ENCODE measurements at places on chromosomes 5 and 9.

DNA sequence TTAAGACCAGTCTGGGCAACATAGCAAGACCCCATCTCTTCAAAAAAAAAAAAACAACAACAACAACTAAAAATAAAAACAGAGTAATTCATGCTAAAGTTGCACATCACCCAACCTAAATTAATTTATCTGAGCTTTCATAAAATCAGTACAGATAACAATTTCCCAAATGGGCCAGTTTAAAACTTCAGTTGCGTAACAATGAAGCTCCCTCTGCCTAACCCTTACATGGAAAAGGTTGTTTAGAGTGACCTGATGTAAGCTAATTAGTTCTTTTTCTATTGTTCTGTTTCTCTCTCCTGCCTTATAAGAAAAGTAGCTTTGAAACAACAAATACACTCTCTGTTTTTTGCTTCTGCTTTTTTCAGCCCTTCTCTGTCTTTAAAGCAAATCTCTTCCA, 46.2 kb upstream of the SLC28A3 start:
- DNase-seq = no peak

GRCh38 chr9:18061856-18062255, 412.1 kb upstream of the ADAMTSL1 start:
- no peak for DNase-seq

DNA sequence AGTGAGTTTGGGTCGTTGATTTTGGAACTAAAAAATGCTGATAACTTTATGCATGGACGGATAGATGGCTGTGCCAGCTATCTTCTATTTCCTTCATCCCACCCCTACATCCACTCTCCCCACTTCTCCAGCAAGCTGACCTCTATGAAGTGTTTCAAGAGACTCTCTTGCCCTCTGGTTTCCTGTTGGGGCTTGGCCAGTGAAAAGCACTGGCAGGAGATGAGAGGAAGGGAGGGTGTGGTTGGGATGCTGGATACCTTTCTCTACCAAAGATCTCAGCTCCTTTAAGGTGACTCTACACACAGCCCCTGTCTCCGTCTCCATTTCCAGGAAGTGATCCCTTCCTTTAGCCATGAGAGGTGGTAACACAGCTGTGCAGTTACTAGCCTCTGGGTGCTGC, 30.0 kb upstream of the JMY start:
- no peak for DNase-seq

GRCh38 chr9:137452761-137453642, 6.1 kb downstream of the NSMF start:
- DNase-seq = no peak

DNA sequence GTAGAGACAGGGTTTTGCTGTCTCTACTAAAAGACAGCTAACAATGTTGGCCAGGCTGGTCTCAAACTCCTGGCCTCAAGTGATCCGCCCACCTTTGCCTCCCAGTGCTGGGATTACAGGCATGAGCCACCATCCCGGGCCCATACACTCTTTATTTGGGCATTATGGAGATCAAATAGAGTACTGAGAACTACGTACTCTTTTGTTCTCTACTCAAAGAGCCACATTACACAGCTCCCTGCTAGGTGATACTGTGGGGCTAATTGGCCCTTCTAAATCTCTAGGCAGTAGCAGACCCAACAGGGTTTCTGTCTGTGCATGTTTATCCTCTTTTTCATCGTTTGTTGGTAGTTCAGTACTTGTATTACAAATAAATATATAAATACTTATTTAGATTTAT, 16.1 kb downstream of the CKMT2 start:
- no peak for DNase-seq

DNA sequence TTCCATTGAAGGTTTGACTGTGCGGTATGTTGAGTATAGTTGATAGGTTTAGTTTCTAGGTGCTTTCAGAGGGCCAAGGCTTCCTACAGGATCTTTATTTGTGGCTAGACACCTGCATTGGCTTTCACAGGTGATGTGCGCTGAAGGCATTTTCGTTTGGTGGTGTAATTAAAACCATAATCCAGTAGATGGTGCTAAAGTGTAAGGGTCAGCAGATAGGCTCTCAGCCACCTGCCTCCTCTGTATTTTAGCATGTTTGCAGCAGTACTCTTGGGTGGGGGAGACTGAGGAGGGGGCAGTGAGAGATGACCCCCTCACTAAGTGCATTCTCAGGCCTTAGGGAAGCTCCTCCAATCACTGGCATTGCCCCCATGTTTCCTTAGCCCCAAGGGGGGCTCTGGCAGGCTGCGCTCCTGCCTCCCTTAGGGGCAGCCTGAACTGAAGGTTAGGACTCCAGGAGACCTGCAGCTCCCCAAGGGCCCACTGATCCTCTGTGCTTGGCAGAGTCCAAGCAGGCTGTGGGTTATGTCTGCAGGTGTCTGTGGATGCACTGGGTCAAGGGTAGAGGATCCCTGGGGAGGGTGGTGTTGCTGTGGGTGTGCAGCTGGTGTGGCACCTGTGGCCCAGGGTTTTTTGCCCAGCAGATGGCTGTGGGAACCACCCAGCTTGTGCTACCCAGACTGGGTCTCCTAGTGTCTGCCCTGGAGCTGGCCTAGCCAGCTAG, 23.4 kb downstream of the CDK20 start:
- no peak for DNase-seq

DNA sequence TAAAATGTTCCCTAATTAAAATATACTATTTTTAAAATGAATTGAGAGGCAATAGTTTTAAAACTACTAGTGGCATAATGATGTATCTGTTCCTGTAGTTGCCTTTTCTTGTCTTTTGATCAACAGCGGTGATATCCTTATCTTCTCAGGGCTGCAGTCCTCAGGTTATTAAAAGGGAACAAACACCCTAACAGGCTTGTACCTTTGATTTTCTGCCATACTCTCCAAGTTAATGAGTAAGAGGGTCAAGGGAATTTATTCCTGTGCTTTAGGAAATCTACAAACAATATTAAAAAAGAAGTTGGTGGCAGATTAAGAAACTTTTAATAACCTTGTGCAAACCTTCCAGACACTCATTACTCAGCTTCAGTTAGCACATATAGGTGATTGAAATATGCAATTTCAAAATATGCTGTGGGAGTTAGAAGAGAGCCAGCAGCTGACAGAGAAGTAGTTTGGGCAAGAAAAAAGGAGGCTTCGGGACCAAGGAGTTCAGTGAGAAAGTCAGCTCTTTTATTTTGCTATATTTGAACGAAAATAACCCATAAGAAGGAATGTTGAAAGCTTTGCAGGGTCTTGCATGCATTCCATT, 81.0 kb upstream of the TLE4 start:
- no peak for DNase-seq

DNA sequence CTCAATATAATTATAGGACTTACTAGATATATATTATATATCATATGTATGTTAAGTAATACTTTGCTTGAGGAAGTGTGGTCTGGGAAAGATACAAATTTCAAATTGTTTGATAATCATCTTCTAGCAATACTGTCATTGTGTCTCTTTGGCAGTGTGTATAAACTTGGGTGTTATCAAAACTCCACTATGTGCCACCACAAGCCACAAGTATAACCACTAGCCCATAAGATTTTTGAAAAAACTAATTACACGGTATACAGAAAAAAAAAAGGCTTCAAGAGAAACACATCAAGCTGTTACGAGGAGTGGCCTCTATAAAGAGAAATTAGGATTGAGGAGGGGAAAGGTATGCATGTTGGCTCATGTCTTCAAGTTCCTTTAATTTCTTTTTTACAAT, 44.7 kb upstream of the PCSK5 start:
- DNase-seq = no peak

GRCh38 chr5:156670615-156671014, 179.5 kb upstream of the PPP1R2B start:
- DNase-seq = no peak

DNA sequence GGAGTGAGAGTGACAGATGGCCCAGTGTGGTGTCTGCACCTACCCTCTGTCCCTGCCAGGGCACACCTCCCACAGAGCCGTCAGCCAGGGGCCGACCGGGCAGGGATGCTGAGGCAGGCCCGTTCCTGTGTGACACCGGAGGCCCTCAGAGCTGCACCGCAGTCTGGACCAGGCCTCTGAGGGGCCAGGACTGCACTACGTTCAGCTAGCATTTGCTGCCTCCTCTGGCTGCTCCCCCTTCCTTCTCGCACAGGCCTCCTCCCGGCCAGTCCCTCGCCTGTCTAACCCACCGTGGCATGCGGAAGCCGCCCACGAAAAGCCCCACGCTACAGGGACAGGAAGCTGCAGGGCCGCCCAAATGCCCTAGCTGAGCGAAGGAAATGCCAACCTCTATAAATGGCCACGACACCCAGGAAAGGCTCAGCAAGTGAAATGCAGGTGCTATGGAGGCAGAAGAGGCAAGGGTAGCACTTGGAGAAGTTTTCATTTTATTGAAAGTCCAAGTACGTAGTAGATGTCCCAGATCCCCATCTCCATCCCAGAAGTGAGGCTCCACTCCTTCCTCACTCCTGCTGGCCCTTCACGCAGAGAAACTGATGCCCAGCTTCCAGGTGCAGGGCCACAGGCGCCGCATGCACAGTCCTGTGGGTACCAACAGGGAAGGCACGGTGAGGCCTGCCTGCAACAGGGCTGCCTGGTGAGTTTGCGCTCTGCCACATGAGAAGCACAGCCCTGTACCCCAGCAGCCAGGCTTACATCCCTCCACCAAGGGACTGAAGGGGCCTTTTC, 38.7 kb downstream of the MAPK9 start:
- no peak for DNase-seq

- no peak for DNase-seq
Observed at GRCh38 chr5:143552680-143553079, 149.2 kb upstream of the NR3C1 start.

- DNase-seq = no peak
Observed at GRCh38 chr5:98031496-98031895, 742.0 kb upstream of the RGMB start.

- DNase-seq = no peak
Observed at GRCh38 chr5:132050661-132051552, 9.5 kb upstream of the IL3 start.

- no peak for DNase-seq
Observed at GRCh38 chr9:22084336-22085035, 75.4 kb upstream of the CDKN2B start.

DNA sequence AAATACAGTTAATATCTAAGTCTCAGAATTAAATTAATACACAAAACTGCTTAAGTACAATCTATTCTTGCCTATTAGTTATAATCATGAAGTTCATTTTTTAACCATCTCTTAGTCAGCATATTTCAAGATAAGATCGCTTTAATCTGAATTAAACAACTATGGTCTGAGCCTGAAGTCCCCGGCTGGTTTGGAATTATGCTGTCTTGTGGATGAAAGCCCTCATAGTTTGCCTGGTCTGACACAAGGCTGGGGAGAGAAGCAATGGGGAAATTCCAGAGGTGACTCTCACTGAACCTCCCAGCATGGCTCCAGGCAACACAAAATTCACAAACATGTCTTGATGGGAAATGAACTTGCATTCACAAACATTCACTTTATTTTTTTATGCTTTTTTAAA, 28.0 kb upstream of the GRAMD2B start:
- DNase-seq = no peak

DNA sequence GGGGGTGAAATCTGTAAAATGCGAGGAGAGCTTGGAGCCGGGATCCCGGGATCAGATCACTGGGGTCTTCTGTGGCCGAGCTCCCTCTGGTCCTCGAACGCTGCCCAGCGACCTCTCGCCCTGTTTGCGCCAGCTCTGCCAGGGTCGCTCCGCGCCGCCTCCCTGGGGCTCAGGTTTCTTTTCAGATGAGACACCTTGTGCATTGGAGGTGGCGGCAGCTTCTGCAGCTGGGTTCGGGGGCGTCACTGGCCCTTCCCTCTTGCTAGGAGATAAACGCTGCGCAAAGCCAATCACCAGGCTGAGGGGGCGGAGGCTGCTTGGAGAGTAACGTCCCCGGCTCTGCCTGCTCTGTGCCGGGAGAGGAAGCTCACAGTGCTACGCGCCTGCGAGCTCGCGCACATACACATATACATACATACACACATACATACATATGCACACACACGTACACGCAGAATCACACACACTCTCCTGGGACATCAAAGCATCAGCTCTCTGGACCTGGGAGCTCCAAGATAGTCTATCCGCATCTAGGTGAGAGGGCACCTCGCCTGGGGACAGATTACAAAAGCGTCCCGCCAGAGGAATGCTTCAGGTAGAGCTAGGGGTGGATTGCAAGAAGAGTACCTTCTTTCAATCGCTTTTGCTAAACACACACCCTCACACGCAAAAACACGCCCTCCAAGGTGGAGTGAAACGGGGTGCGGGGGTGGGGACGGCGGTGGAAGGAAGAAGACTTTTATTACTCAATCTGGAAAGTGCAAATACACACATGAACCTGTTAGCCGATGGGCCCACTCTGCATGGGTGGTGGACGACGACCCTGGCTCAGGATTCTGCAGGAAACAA, at the start of gene ST8SIA4:
ST8SIA4 (minus strand) TSS at position 244 of the 849 bp plus-strand sequence. CDS start 327 bp downstream, outside the sequence.
- DNase-seq = no peak

DNA sequence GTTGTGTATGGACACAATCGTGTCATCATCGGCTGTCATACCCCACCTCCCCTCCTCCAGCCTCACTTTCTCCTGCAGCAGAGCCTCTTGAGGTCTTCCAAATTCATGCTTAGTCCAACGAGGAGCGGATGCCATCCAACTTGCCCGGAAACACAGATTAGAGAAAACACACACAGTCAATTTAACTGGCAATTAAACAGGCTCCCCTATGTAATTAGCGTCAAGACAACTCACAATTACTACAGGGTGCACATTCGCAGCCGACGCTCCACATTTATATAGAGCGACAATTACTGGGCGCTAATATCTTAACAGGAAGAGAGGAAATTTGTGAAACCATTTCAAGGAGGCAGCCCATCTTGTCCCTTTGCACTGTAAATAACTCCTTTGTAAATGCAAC, 86.0 kb upstream of the ZNF618 start:
- DNase-seq = no peak

- no peak for DNase-seq
Observed at GRCh38 chr9:19026375-19026774, 6.6 kb downstream of the SAXO1 start.

DNA sequence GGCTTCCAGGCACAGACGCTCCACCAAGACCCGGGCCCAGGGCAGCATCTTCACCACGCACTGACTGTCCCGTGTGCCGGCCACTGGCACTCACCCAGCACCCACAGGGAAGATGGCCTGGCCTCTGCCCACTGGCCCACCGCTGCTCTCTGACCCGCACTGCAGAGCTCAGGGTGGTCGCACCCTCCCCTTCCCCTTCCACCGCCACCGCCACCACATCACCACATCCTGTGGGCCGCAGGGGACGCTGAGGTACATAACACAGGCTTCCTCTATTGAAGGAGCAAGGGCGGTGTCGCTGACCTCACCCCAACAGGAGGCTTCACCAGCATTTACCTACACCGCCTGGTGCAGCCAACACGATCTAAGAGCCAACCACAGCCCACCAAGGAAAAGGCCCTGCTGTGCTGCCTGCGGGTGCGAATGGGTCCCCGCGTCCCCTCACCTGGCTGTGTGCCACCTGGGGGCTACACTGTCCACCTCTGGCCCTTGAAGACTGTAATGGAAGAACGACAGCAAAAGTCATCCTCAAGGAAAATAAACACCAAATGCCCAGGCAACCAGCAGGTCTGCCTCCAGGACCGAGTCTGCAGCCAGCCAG, 101.8 kb downstream of the CAMSAP1 start:
- DNase-seq = no peak

- no peak for DNase-seq
Observed at GRCh38 chr9:86163503-86163902, 64.1 kb upstream of the GOLM1 start.
